ENCODE measurements at places on chromosomes 16 and 17. TPM values are rescaled to one million over a fixed set of nuclear protein-coding genes. Genes with fewer than 3 reads are reported as not detected.

Gene ZDHHC7
- total RNA-seq, result 69.6 TPM

Gene LLGL2
- 52.4 TPM for total RNA-seq

Gene CD300H
- not detected for total RNA-seq

Gene ANKRD40CL
- not detected for total RNA-seq

GRCh38 chr17:41939044-41939692 is 8.8 kb downstream of the ODAD4 start:
- no peak for DNase-seq

- no peak for DNase-seq
These were observed 23.4 kb downstream of the AXIN2 start for GRCh38 chr17:65537845-65538674.

DNA sequence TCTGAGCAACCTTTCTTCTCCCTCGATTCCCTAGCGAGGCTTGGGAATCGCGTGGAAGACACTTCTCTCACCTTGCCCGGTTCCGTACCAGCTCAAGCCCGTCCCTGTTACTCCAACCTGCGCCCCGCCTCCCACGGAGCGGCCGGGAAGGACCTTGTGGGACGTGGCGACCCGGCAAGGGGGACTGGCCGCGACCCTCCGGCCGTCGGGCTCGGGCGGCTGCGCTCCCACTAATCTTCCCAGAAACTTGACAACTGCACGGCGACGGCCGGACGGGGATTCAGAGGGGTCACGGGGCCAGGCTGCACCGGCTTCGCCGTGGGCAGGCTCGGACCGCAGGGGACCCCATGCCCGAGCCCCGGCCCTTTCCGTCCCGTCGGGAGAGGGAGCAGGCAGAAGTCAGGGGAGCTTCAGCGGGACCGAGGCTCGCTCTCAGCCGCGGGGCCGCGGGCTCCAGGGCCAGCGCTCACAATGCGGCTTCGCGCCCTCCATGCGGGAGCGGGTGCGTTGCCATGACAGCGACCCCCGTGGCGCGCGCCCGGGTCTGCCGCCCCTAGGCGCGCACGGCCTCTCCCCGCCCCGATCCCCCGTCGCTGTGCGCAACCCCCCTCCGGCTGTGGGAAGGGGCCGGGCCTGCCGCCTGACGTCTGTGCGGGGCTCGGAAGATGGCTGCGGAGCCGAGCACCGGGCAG is at the start of gene SGSM2:
Gene SGSM2 (plus strand): TSS at position 650 of the 692 bp plus-strand sequence. CDS start 188 bp downstream, outside the sequence.
- DNase-seq, result no peak

Gene SHBG
- total RNA-seq, result not detected

- DNase-seq, result no peak
These were observed 15.9 kb downstream of the POLR3E start for GRCh38 chr16:22312897-22313781.

Gene HYDIN
- total RNA-seq, result 4.9 TPM

DNA sequence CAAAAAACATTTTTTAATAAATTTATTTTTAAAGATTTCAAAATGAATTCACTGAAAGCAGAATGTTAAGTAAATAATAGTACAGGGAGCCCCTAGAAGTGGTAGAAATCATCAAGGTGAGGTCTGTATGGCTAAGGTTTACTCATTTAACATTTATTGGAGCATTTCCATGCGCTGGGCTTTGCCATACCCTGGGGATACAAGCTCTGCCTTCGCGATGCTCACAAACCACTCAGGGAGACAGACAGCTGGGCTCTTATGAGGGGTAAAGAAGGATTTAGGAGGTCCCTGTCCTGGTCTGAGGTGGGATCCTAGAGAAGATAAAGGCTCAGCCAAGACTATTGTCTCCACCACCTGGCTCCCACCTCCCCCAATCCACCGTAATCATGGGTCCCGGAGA is 11.3 kb upstream of the LPCAT2 start:
- no peak for DNase-seq

- peak; percentile 88 for DNase-seq
These were observed 18.5 kb downstream of the PLLP start for GRCh38 chr16:57265850-57266530.

Gene ZNF629
- total RNA-seq, result 10.5 TPM

- DNase-seq, result no peak
These were observed 19.5 kb downstream of the USP7 start for GRCh38 chr16:8943966-8944759.

GRCh38 chr17:82519971-82520903 is 705 bp downstream of the FOXK2 start:
- no peak for DNase-seq

- DNase-seq, result no peak
These were observed 69.5 kb downstream of the JPH3 start for GRCh38 chr16:87671715-87672270.

- no peak for DNase-seq
These were observed 194.2 kb upstream of the TBX2 start for GRCh38 chr17:61205401-61205800.

DNA sequence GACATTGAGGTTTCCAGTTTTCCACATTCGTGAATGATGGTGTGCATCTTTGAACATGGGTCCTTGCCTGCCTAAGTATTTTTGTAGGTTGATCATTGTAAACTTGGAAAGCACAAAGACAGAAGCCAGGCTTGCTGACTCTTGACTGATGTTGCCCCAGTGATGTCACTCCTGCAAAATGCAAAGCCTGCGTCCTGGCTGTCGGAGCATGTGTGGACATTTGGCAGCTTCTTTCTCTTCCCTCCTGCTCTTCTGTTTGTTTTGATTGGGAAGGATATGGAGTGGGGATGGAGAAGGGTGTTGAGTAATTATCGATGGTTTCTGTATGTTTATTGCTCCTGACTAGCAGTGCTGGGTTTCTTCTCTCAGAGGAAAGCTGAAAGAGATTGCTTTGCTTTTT is 3.2 kb downstream of the NDE1 start:
- DNase-seq, result no peak

Gene SPATA22
- total RNA-seq, result 0.80 TPM

DNA sequence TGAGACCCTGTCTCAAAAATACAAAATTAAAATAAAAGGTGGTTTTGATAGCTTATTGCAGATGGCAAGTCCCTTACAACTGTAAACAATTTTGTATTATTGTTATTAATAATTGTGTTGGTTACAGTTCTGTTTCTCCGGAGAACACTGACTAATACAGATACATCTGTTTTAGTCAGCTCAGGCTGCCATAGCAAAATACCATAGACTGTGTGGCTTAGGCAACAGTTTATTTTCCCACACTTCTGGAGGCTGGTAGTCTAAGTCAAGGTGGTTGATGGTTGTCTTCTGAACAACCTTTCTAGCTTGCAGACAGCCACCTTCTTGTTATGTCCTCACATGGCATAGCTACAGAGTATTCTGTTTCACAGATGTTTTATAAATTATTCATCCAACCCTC is 14.2 kb upstream of the IL21R start:
- DNase-seq, result no peak

DNA sequence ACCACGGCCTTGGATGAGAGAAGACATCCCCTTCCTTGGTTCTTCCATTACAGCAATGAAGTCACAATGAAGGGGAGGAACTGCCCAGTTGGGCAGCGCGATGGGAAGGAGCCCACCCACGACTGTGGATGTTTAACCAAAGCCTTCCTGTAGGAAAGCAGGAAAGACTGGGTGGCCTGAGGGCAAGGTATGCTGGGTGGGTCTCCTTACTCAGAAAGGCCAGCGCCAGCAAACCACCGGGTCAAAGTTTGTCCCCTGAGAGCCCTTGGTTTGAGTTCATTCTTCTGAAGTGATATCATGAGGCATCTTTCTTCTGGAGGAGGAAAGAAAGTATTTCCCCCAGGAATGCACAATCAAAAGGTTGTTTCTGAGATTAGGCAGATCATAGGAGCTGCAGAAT is 105.2 kb downstream of the C16orf95 start:
- DNase-seq, result no peak

DNA sequence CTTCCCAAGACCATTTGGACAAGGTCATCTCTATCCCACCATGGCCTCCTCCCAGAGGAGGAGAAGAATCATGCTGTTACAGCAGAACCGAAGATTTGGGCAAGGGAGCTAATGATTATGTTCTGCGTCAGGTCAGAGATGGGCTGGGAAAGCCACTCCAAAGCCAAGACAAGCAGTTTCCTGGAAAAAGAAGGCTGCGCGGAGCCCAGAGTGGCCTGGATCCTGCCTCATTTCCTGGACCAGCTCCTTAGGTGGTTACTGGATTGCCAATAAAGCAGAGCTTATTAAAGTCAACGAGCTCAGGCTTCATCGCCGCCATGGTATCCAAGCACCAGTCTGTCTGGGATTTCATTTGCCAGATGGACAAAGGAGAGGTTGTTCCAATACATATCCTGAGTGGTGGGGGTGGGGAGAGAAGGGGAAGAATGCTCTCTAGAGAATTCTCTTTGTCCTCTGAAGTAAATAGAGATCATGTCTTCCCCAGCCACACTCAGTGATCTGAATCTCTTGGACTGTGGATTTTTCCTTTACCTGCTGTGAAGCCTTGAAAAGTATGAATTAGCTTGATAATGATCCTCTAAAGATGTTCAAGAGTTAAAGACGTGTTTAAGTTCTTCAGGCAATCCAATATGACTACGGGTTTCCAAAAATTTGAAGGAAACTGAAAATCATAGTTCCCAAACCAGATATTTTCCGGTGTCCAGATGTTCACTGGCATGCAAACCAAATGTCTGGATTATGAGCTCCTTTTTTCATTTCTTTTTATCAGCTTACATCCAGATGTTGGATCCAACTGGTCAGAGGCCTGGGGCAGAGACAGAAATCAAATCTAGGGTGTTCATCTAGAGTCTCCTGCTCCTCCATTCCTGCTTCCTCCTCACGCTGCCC is 17.7 kb downstream of the PRAC1 start:
- DNase-seq, result no peak

DNA sequence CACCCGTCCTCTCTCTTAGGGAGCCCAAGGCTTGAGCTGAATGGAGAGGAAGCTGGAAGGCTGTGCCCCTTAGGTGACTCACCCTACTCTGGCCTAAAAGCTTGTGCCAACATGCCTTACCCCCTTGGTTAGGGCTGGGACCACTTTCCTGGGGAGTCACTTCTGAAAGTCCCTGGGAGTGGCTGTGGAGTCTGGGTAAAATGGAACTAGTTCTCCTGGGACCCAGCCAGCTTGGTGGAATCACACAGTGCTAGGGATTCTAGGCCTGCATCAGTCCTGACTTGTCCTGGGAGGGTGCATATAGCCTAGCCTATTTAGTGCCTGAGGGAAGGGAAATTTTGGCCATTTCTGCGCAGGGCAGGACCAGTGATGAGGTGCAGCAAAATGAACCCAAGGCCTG is 10.5 kb downstream of the MMP28 start:
- no peak for DNase-seq

Gene CRYBA1
- not detected for total RNA-seq

GRCh38 chr16:81931927-81932326 is 79.3 kb downstream of the SDR42E1 start:
- no peak for DNase-seq

GRCh38 chr17:55117164-55117563 is 147.6 kb upstream of the HLF start:
- no peak for DNase-seq

Gene RPH3AL
- total RNA-seq, result 15.7 TPM

Gene VWA3A
- not detected for total RNA-seq

DNA sequence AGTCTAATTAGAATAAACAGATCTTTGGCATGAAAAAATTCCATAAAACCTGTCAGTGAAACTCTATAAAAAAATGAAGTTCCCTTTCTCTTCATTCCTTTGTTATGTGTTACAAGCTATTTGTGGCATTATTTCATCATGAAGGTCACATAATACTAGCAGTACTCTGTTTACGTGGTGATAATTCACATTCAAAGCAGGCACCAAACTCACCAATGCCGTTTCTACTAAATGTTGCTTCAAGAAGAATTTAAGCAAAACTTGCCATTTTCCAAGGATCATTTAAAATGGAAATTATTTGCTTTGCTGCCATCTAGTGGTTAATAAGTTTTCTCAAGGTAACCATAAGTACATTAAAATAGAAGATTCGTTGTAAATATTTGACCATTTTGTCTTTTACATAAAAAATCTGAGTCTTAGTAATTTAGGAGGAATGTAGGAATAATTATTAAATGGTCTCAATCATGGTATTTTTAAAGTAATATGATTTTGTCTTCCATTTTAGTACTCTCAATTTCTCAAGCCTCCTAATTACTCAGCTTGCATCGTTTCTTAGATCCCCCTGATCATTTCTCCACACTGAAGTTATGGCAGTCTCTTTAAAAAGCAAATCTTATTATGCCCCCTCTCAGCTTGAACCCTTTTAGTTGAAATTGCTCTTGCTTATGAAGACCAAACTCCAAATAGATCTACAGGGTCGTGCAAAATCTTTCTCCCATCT is 80.8 kb downstream of the OMG start:
- no peak for DNase-seq

Gene TBC1D3I
- not detected for total RNA-seq

DNA sequence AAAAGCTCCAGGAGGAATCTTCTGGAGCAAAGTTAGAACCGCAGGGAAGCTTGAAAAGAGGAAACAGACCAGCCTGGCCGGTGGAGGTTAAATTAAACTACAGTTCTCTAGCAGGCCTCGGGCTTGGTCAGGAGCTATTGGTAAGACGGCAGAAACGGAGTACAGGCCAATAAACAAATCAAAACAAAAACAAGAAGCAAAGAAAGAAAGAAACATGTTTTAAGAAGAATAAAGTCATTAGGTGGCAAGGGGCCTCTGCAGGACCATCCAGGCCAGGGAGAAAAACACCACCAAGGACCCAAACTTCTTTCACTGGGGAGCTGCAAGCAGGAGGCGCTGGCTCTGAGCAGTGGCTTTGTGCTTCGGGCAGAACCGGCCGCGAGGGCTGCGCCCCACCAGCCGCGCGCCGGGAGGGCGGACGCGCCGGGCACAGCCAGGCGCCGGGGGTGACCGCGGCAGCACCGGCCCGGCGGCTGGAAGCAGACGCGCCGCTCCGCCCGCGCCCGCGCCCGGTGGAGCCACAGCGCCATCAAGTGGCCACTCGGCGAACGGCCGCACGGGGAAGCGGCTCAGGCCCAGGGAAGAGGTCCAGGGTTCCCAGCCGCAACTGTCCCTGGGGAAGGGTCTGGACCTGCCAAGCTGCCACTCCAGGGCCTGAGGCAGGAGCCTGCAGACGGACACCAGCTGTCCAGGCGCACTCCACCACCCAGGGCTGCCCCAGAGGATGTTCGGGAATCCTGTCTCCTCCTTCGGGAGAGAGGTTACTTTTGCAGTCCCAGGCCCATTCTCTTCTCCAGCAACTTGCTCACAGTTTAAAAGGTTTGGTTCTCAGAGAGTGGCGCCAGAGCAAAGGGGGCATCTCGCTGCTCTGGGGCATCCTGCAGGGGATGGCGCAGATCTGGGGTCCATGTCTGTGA is 419.4 kb downstream of the SOX9 start:
- peak; percentile 75 for DNase-seq

GRCh38 chr17:58020401-58020800 is 13.4 kb upstream of the SRSF1 start:
- no peak for DNase-seq

Gene TMC7
- total RNA-seq, result 0.73 TPM

DNA sequence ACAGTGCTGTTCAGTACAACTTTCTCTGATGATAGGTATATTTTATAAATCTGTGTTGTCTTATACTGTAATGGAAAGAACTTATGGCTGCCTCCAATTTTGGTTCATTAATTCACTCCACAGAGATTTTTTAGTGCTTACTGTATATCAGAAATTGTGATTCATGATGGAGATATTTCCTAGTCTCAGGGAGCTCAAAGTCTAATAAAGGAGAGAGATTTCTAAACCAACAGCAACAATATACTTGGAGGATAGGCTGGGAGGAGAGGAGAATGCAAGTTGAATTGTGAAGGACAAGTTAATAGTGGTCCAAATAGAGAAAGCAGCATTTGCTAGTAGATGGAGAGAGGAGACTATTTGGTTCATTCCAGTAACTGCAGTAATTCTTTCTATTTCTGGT is 63.5 kb downstream of the TANC2 start:
- DNase-seq, result no peak
